ENCODE measurements at places on chromosomes 6 and 20. TPM values are rescaled to one million over a fixed set of nuclear protein-coding genes. Genes with fewer than 3 reads are reported as not detected.

COL20A1 gene
- 0.37 TPM for total RNA-seq

FRS3 gene
- total RNA-seq, result 5.3 TPM

ID4 gene
- total RNA-seq, result 29.2 TPM

ULBP1 gene
- total RNA-seq, result 0.40 TPM

PLAGL1 gene
- total RNA-seq, result 5.6 TPM

ZC2HC1B gene
- not detected for total RNA-seq

GRCh38 chr6:87277123-87277522 lies 45.3 kb upstream of the SMIM8 start:
- DNase-seq, result no peak

- no peak for DNase-seq
These were observed 2.4 kb downstream of the HEBP2 start for GRCh38 chr6:138406443-138406842.

Measured in neural progenitor cell (in vitro differentiated cells).